ENCODE measurements at places on chromosomes 4 and X. TPM values are rescaled to one million over a fixed set of nuclear protein-coding genes. Genes with fewer than 3 reads are reported as not detected.

Gene STAP1
- total RNA-seq = not detected

Gene CRMP1
- total RNA-seq = 680 TPM

Gene CFAP299
- total RNA-seq = 1.9 TPM

Gene DYNLT3
- 20.7 TPM for total RNA-seq

Gene HTN1
- not detected for total RNA-seq

Gene TRAM1L1
- 21.6 TPM for total RNA-seq

Gene CDKL2
- total RNA-seq = 53.2 TPM

Gene ADH1C
- total RNA-seq = not detected

Gene PCDH7
- 126 TPM for total RNA-seq

Gene DDX53
- not detected for total RNA-seq

Gene NLGN4X
- total RNA-seq = 63.2 TPM

Gene CFP
- total RNA-seq = 1.3 TPM

Gene NPY2R
- total RNA-seq = 1.3 TPM

Gene TENT5D
- total RNA-seq = not detected

Gene MYOZ2
- 0.63 TPM for total RNA-seq

Gene EMD
- 17.8 TPM for total RNA-seq

Gene KIT
- total RNA-seq = 41.9 TPM

Gene FMR1
- total RNA-seq = 93.6 TPM

Gene COL25A1
- 16.9 TPM for total RNA-seq

Gene LRIT3
- 0.31 TPM for total RNA-seq

Gene RELL1
- 26.6 TPM for total RNA-seq

Gene GPC3
- 1.3 TPM for total RNA-seq

Gene SOX3
- total RNA-seq = 4.7 TPM

Gene CCSER1
- 336 TPM for total RNA-seq

Gene ADH1A
- not detected for total RNA-seq

Gene ABCE1
- total RNA-seq = 122 TPM

Gene BBS12
- total RNA-seq = 10.6 TPM

Gene ARHGAP36
- 0.31 TPM for total RNA-seq

Gene NPY1R
- total RNA-seq = 40.4 TPM

Gene VCX3A
- total RNA-seq = not detected

Gene ELK1
- 14.4 TPM for total RNA-seq

Measured in parietal lobe (tissue), 2 donors.